ENCODE measurements at places on chromosomes 13 and 19.

- DNase-seq: no peak
Measured at GRCh38 chr19:29596080-29596727, 9.9 kb upstream of the POP4 start.

- no peak for DNase-seq
Measured at GRCh38 chr19:10173527-10173926, 21.2 kb downstream of the DNMT1 start.

DNA sequence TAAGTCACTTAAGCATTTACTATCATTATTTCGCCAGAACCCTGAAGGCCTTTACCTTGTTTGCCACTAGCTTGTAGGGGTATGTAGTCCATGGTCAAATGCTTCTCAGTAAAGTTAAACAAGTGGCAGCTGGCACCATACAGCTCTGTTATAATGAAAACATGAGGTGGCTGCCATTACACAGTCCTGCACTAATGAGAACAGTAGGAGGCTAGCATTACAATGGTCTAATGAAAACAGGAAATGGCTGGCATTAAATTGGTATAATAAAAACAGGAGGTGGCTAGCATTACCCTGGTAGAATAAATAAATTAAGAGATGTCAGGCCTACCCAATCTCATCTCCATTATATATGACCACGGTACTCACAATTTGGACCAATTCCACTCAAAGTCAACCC is 107.5 kb downstream of the PCDH17 start:
- no peak for DNase-seq

- DNase-seq: no peak
Measured at GRCh38 chr19:35806597-35806996, 6.0 kb downstream of the PRODH2 start.

DNA sequence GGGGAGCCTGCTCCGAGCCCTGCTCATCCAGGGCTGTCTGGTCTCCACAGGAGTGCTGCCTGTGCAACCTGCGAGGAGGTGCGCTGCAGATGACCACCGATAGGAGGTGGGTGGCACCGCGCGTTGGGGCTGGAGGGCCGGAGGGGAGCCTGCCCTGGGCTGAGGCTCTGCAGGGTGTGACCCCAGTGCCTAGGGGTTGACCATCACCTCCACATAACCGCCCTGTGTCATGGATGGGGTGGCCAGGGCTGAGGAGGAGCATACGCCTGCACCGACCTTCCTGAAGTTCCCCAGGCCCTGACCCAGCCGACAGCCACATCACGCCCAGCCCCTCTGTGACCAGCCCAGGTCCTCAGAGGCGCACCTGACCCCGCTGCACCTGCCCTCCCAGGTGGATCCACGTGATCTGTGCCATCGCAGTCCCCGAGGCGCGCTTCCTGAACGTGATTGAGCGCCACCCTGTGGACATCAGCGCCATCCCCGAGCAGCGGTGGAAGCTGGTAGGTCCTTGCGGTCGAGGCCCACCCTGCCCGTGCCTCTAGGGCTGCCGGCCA is 168.7 kb downstream of the KDM4B start:
- no peak for DNase-seq

GRCh38 chr13:76890021-76890420 is 3.8 kb upstream of the KCTD12 start:
- DNase-seq: no peak

DNA sequence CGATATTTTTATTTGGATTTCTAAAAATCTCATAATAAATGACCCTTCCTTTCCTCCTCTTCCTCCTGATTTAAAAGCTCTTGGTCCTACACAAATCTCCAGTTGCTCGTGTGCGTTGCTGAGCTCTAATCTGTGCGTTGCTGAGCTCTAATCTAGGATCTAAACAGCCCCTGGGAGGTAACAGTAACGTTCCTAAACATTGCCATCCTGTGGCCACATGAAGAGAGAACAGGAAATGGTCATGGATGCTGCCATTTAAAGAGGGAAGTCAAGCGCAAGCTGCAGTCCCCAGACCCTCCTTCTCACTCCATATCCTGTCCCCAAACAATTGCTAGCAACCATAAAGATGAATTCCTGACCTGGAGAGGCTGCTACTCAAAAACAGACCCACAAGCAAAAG is 170.8 kb downstream of the NUFIP1 start:
- no peak for DNase-seq

- DNase-seq: no peak
Measured at GRCh38 chr19:19575411-19575810, 37.3 kb downstream of the CILP2 start.

DNA sequence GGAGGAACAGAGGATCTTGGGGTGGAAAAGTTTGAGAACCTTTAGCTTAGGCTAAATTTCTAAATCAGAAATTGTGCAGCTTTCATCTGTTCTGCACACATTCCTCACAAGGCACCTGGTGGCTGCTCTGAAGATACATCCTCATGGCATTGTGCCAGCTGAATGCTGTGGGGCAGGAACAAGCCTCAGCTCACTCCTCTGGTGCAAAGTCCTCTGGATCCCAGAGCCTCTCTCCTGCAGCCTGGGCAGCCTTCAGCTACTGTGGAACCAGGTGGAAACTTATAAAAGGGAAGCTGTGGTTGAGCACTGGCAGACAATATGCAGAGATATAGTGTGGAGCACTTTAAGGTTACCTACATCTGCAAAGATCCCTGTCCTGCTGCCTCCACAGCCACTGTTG is 72.3 kb downstream of the KCTD12 start:
- DNase-seq: no peak

DNA sequence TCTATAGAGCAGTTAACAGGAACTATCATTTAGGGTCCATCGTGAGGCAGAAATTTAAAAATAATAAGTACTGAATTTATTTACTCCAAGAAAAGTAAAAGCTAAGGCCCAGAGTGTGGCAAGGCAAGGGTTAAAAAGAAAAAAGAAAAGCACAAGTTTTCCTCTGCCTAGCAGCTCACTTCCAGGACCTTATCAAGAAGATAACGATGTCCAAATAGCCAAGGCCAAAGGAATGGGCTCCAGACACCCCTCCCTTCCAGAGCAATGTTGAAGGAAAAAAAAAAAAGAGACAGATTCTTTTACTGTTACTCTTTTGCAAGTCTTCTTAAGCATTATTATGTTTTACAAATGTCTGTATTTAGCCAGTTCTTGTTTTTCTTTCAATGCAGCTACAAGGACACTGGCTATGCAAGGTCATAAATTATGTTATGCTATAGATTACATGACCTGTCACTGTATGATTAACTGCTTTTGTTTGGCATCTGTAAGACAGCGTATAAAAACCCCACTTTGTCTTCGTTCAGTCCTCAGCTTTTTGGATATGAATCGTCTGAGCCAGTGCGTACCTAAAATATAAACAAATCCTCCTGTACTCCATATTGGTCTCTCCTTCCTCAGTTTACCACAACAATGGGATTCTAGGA is 2.9 kb upstream of the ZNF700 start:
- no peak for DNase-seq

GRCh38 chr19:3342246-3342645 is 24.1 kb upstream of the NFIC start:
- DNase-seq: no peak

DNA sequence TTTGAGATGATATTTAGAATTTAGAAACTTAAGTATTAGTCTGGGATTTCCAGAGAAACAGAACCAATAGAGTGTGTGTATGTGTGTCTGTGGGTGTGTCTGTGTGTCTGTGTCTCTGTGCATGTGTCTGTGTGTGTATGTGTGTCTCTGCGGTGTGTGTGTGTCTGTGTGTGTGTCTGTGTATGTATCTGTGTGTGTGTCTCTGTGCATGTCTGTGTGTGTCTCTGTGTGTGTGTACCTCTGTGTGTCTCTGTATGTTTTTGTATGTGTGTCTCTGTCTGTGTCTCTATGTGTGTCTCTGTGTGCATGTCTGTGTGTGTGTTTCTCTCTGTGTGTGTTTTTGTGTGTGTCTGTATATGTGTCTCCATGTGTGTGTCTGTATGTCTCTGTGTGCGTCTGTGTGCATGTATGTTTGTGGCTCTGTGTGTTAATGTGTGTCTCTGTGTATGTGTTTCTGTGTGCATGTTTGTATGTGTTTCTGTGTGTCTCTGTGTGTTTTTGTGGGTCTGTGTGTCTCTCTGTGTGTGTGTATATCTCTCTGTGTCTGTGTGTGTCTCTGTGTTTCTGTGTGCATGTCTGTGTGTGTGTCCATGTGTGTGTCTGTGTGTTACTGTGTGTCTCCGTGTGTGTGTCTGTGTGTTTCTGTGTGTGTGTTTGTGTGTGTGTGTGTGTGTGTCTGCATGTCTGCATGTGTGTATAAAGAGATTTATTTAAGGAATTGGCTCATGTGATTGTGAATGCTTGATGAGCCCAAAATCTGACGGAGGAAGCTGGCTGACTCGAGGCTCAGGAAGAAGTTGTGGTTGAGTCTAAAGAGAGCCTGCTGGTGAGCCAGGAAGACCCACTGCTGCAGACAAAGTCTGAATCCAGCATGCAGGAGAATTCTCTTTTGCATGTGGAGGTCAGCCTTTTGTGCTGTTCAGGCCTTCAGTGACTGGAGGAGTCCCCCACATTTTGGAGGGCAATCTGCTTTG is 22.2 kb downstream of the GPR42 start:
- no peak for DNase-seq

- DNase-seq: no peak
Measured at GRCh38 chr13:88979465-88980175, 1308.4 kb downstream of the SLITRK5 start.

All from GM13977 (cell line).